ENCODE measurements at places on chromosomes 1 and 21. TPM values are rescaled to one million over a fixed set of nuclear protein-coding genes. Genes with fewer than 3 reads are reported as not detected.

C1orf167 gene
- total RNA-seq, result 0.14 TPM

PLEKHA6 gene
- total RNA-seq, result 0.07 TPM

CD247 gene
- total RNA-seq, result not detected

TRABD2B gene
- 1.3 TPM for total RNA-seq

DNA sequence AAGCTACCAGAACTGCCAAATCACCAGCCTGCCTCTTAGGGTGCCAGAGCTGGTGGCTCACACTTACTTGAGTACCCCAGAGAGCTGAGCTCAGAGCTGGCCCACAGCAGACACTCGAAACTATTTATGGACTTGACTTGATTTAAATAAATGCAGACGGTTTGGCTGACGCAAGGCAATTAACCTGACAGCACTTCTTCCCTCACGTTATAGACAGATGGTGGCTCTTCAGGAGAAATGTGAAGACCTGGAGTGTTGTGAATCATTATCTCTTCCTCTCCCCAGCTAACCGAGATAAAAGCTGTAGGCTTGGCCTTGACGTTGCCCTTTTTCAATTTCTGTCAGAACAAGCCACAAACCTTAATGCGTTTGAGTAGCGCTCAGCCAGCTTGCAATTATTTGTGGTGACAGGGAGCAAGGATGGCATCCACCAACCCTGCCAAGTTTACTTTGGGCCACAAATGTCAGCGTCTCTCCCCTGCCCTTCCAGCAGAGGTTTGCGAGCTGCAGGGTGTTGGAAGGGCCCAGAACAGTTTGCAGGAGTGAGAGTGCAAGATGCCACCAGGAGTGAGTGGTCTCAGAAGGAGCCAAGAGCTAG lies 34.0 kb upstream of the BCAR3 start:
- no peak for DNase-seq

DNA sequence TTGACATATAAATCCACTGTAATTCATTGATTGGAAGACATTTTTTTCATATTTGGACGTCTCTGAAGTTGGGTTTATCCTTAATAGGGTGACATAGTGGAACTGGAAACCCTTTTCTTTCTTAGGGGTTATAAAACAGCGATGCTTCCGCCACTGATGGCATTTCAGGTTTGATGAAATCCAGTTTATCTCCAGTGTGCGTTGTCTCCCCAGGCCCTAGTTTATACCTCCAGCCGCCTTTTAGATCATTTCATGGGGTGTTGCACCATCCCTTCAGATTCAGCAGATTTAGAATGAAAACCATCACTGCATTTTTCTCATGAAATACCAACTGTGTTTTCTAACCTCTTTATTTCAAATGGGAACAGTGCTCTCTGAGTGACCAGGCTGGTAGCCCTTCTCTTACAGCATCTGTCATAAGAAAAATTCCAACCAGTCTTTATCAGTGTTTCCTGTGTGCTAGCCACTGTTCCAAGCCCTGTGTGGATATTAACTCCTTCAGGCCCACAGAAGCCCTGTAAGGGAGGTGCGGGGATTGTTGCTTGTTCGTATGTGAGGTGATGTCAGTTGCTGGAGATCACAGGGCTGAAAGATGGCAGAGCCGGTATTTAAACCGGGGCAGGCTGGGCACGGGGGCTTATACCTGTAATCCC lies 19.0 kb downstream of the H6PD start:
- DNase-seq, result no peak

DNA sequence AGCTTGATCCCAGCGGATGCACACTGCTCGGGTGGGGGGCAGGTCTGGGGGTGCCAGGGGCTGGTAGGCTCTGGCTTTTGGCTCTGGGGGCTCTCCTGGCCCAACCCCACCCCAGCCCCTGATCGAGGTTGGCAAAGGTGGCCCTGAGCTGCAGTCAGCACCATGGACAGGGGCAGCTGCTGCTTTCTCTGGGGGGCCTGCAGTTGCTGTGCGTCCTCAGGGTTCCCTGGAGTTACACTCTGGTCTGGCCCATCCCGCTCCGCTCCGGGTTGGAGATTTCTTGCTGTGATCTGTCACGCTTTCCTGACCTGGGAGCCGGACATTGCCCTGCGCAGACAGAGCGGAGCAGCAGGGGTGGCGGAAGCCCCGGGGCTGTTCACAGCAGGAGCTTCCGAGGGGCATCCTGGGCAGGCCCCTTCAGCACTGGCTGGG lies 8.0 kb upstream of the PLCH2 start:
- DNase-seq, result no peak

GRCh38 chr21:16642353-16642752 lies 870.5 kb upstream of the CXADR start:
- no peak for DNase-seq

DNA sequence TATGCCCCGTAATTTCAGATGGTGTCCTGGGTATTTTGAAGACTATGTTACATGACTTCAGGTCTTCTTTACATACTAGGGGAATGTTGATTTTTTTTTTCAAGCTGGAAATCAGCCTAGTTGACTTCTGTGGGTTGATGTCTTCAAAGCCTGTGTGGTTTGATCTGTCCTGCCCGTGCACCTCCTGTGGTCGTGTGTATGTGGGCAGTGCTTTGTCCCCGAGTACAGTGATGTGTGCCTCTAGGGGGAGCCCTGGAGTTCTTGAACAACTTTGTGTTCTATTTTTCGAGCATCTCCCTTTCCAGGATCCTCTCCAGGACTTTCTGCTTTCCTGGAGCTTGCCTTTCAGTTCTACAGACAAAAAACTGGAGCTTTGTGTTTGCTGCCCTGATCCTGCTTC lies 28.9 kb downstream of the OBSCN start:
- no peak for DNase-seq

- no peak for DNase-seq
Measured at GRCh38 chr1:174550296-174550695, 102.5 kb downstream of the GPR52 start.

DNA sequence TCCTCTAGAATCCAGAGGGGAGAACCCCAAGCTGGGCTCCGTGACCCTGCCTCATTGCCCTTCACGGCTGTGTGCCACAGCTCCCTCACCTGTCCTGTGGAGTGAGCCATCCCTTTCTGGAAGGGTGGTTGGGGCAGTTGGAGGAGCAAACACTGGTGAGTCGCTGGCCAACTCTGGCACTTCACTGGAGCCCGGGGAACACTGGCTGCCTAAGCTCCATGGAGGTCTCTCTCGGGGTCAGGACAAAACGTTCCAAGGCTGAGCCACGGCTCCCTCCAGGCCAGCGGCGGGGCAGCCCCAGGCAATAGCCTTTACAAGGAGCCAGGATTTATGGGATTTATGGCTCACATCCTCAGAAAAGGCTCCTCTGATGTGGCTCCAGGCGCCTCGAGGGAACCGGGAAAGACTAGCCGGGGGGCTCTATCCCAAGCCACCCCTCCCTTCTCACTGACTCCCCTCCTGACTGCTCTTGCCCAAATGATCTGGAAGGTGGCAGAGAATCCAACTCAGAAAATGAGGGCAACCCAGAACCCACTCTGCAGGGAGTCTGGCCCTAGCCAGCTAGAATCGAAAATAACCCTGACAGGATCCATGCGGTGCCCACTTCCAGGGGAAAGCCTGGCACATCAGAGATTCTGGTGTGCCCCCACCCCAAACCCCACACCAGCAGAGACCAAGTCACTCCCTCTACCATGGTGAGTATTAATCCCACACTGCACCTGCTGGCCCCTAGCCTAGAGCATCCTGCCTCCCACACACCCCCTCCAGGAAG lies 75.2 kb downstream of the GLIS1 start:
- no peak for DNase-seq

- peak; percentile 26 for DNase-seq
Measured at GRCh38 chr1:167221126-167221737, 546 bp downstream of the POU2F1 start.

GRCh38 chr1:8640950-8641349 lies 176.5 kb downstream of the RERE start:
- no peak for DNase-seq

GRCh38 chr1:93758842-93759515 lies 77.3 kb upstream of the BCAR3 start:
- DNase-seq, result peak; percentile 91

- no peak for DNase-seq
Measured at GRCh38 chr1:232486006-232486405, 143.9 kb downstream of the SIPA1L2 start.

- DNase-seq, result no peak
Measured at GRCh38 chr1:24547195-24547594, 8.7 kb upstream of the NCMAP start.

GRCh38 chr21:44658541-44658910 lies 794 bp downstream of the KRTAP12-3 start:
- DNase-seq, result no peak

DNA sequence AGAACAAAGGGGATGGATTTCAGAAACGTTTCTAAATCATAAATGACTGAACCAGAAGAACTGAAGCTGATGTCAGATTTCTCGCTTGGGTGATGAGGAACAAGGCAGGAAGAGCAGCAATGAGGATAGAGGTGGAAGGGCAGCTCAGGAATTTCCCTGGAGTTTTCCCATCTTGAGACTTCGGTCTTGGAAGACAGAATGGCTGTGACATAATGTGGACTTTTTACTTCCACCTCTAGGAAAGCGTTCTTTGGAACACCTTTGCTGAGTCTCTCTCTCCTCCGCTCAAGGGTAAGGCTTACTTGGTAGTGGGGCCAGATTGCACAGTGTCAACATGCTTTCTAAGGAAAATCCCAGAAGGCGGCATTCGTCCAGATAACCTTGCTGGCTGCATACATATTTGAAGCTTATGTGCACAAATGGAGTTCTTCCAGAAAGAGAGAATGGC lies 36.6 kb downstream of the DEGS1 start:
- no peak for DNase-seq

- DNase-seq, result no peak
Measured at GRCh38 chr1:32733582-32734321, 31.2 kb upstream of the SYNC start.

- DNase-seq, result no peak
Measured at GRCh38 chr1:12620931-12621330, 2.9 kb upstream of the DHRS3 start.

All from NCI-H460 (cell line).